ENCODE measurements at places on chromosomes 5 and 9. TPM values are rescaled to one million over a fixed set of nuclear protein-coding genes. Genes with fewer than 3 reads are reported as not detected.

FOXD4L3 gene
- not detected for total RNA-seq

- ATAC-seq, result peak; percentile 17
These were observed 15.5 kb upstream of the SLC36A3 start for GRCh38 chr5:151318850-151319732.

SLC36A3 gene
- not detected for total RNA-seq

PCDHGA7 gene
- 1.6 TPM for total RNA-seq

DNA sequence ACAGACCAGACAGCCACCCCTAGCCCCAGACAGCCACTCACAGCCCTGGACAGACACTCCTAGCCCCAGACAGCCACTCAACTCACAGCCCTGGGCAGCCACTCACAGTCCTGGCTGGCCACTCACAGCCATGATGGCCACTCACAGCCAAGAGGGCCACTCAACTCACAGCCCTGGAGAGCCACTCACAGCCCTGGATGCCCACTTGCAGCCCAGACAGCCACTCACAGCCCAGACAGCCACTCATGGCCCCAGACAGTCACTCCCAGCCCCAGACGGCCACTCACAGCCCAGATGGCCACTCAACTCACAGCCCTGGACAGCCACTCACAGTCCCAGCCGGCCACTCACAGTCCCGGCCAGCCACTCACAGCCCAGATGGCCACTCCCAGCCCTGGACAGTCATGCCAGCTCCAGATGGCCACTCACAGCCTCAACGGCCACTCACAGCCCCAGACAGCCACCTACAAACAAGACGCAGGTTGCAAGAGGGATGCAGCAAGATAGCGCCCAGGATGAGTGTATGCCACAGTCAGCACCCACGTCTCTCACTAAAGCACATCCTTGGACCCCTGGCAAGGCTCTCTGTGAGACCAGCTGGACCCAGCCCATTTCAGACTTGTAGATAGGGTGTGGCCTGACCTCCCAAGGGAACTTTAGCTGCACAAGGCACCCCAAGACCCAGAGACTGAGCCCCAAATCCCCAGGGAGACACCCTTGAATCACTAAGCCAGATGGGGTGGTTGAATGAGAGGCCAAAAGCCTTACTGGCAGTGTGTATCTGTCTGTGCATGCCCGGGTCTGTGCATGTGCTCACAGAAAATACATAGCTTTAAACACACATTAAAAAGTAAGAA lies 22.4 kb downstream of the ZDHHC11B start:
- ATAC-seq, result peak; percentile 81

PCDHA6 gene
- not detected for total RNA-seq

GLIPR2 gene
- 8.8 TPM for total RNA-seq

DNA sequence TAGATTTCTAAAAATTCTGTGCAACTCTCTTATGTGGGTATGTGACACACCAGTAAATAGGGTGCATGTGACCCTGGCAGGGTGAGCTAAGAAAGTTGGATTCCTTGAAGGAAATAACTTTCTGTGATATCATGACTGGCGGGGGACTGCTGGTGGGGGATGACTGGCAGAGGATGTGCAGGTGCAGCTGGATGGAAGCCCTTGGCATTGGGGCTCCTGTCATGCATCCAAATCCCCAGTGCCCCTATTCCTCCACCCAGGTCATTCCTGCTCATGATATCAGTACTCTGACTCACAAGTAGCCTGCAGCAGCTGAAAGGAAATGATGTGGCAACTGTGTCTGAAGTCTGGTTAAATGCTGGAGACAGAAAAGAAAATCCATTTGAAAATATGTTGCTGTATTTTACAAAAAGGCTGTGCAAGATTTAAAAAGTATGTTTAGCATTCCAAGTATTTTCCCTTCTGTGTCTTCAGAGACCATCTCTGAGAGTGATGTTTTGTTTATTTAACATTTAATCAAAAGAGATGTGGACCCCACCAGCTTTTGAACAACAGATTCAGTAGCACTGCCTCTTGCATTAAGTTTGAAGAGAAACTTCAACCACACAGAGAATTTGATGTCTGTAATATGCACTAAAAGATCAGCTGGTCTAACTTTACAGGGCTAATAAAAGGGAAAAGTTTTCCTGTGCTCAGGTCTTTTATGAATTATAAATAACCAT lies 17.9 kb upstream of the ZSWIM6 start:
- peak; percentile 65 for ATAC-seq

GRCh38 chr9:99868845-99869244 lies 37.6 kb upstream of the STX17 start:
- ATAC-seq, result no peak
